ENCODE measurements at places on chromosomes 4 and X.
A peak's percentile ranks its signal among the peaks of the same experiment; 100 is the strongest.

- DNase-seq, result no peak
Measured at GRCh38 chr4:127071443-127071842, 561.3 kb upstream of the INTU start.

DNA sequence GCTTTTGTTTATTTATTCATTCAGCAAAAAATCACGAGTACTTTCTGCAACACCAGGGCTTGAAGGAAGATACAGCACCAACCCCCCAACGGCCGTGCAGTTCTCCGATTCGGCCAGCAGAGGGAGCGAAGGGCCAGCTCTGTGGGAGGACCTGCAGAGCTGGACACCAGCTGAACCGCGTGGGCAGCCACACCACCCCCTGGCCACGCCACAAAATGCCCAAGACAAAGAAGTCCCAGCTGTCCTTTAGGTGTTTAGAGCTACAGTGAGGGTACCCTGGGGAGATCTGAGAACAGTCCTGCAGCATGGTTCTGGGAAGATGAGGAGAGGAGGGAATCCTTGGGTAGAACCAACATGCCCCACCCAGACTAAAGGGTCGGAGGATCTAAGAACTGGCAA is 83.1 kb downstream of the RELL1 start:
- peak; percentile 66 for DNase-seq

- DNase-seq, result no peak
Measured at GRCh38 chr4:16411501-16412085, 185.3 kb upstream of the TAPT1 start.

GRCh38 chr4:176210101-176210500 is 14.7 kb upstream of the SPATA4 start:
- DNase-seq, result no peak

- peak; percentile 87 for DNase-seq
Measured at GRCh38 chrX:110087485-110088356, 84.8 kb downstream of the TMEM164 start.

GRCh38 chrX:66021765-66022631 is 17.9 kb downstream of the VSIG4 start:
- no peak for DNase-seq

GRCh38 chr4:18934197-18934596 is 912.6 kb upstream of the LCORL start:
- DNase-seq, result no peak

GRCh38 chr4:186805020-186805820 is 81.6 kb upstream of the FAT1 start:
- DNase-seq, result no peak

- no peak for DNase-seq
Measured at GRCh38 chr4:2101346-2102044, 42.4 kb downstream of the NAT8L start.

- DNase-seq, result no peak
Measured at GRCh38 chr4:81468678-81469077, 3.0 kb downstream of the RASGEF1B start.

- DNase-seq, result no peak
Measured at GRCh38 chrX:136207546-136207945, 43.7 kb downstream of the MAP7D3 start.

DNA sequence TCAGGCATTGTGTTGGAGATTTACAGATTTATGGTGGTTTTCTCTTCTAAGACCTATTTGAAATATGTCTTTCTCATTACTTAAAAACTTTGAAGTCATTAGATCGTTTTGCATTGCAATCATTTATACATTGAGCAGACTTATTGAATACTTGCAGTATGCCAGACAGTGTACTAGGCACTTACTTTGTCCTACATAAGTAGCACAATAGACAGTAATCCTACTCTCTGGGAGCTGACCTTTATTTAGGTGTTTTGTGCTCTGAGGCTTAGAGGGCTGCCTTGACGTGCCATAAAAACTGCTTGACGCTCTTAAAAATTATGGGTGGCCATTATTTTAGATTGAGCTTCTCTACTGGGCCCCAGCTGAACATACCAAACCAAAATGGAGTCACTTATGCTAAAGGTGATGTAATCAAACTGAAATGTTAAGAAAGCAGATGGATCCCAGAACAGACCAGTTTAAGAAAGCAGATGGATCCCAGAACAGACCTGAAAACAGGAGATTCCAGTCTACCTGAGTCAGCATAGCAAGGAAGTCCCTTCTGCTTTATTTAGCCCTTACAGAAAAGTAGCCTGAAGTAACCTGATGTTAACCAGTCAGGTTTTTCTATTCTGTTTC is 42.4 kb downstream of the PTTG2 start:
- DNase-seq, result no peak

DNA sequence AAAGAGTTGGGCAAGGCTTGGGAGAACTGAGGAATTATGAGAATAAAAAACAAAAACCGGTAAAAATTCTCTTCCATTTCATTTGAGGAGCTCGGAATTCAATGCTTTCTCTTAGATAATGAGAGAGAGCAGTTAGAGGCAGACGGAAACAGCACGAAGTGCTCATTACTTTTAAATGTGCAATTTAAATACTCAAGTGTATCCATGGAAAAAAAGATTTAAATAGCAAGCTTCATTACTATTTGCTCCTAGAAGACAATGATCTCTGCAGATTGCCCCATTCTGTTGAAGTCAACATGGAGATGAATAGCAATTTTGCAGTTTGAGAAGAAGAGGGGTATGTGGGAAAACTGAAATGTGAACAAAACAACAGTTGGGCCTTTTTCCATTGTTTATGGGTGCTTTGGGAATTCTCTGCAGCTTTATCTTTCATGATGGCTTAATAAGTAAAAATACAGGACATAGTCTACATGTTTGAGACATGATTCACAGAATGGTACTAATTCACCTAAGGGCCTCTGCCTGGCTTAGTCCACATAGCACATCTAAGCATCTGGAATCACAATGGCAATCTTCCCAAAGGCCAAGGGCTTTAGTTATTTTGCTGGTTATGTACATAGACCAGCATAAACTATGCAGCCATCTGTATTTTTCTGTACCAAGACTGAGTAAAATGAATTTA is 512.7 kb upstream of the FAT1 start:
- peak; percentile 60 for DNase-seq

- no peak for DNase-seq
Measured at GRCh38 chr4:2923668-2924173, 39.5 kb downstream of the NOP14 start.

- no peak for DNase-seq
Measured at GRCh38 chr4:124610211-124610610, 102.3 kb downstream of the ANKRD50 start.

- DNase-seq, result no peak
Measured at GRCh38 chr4:80185787-80186548, 11.3 kb upstream of the PRDM8 start.

GRCh38 chr4:9735515-9735914 is 45.9 kb upstream of the DRD5 start:
- no peak for DNase-seq

- DNase-seq, result no peak
Measured at GRCh38 chr4:37794056-37794455, 32.4 kb upstream of the PGM2 start.

GRCh38 chrX:68121371-68121770 is 311.9 kb downstream of the OPHN1 start:
- DNase-seq, result no peak

- no peak for DNase-seq
Measured at GRCh38 chr4:20178902-20179576, 72.7 kb upstream of the SLIT2 start.

DNA sequence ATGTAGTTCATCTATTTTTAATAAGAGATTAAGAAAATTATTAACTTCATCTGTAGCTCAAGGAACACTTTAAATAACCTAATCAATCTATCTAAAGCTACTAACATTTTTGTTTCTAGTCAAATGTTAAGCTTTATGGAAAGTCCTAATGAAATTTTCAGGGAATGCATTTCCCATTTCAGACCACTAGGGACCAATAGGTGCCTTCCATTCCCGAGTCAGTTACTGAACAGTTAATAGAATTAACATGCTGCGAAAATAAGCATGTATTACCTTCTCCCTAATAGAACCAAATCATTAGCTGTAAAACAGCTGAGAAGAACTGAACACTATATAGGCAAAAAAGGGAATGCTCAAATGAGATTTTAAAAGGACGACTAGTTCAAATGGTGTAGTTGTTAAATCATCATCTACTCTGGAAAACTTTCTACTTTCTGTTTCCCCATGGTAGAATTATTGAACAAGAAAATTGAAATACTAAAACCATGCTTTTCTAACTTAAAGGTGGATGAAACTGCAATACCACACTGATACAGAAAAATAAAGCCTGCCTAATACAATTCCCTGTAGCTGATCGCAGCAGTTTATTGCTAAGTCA is 22.5 kb downstream of the STX18 start:
- no peak for DNase-seq

DNA sequence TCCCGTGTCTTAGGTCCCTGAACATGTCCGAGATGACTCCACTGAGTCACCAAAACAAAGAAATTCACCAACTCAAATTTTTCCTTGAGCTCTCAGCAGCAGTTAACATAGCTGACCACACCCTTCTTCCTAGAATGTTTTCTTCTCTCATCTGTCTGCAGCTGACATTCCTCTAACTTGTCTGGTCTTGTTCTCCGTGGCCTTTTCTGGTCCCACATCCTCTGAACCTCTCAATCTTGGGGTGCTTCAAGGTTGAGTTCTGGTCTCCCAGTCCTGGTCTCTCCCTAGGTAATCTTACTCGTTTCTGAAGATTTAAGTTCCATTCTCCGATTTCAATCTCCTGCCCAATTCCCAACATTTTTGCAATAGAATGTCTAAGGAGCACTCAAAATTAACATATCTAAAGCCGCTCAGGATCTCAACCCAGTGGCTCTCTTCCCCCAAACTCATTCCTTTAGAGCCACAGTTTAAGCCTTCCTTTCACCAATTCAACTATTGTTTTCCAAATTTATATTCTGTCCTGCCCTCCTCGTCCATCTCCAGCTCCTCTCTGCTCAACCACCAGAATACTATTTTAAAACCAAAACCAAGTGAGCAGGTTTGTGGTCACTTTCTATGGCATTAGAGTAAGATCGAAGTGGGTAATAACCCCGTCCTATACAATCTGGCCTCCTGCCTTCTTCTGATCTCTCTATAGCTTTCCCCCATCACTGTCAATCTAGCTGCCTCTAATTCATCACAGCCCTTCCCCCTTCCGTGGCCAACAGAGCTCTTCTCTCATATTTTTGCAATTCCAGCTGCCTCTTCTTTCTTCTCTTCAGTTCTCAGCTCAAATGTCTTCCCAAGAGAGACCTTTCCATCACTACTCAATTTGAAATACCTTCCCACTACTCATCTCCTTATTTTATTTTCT is 1.2 kb downstream of the TRIML2 start:
- DNase-seq, result no peak

- no peak for DNase-seq
Measured at GRCh38 chrX:134461437-134461836, 1.5 kb downstream of the HPRT1 start.

DNA sequence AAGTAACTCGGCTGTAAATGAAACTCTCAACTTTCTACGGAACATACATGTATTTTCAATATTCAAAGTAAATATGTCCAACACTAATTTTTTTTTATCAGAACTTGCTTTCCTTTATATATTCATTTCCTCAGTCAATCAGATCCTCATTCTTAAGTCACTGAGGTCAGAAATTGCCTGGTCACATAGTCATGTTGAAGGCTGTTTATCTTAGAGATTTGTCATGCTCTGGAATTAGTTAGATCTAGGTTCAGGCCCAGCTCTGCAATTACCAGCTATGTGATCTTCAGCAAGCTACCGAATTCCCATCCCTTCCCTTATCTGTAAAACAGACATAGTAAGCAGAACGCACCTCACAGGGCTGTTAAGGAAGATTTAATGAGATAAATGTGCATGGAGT is 228.8 kb downstream of the SPCS3 start:
- peak; percentile 27 for DNase-seq

- no peak for DNase-seq
Measured at GRCh38 chrX:69067841-69068240, 97.4 kb downstream of the PJA1 start.

All from fibroblast of gingiva (primary cell).